ENCODE measurements at places on chromosomes 5 and 9.

DNA sequence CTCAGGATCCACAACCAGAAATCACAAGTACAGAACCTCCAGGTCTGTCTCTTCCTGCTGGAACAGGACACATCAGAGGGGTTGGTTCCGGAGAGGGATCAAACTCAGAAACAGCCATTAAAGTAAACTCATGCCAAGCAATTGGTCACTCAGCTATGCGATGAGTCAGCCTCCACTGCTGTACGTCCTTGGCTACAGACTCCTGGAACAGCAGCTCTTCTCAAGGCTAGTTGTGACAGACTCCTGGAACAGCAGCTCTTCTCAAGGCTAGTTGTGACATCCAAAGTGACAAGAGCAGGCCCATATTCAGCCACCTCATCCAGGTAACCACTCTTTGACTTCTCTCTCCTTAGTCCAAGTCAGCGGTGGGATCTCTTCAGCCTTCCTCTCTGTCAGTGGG lies at the start of gene SPINK13:
Gene SPINK13, plus strand, starts transcription at position 229 of the 400 bp plus-strand sequence. CDS start 1,279 bp downstream, outside the sequence.
- no peak for DNase-seq

GRCh38 chr9:38125889-38126288 lies 56.9 kb upstream of the SHB start:
- no peak for DNase-seq

- peak; percentile 66 for DNase-seq
Observed at GRCh38 chr5:18393565-18394442, 759.5 kb downstream of the TAF11L14 start.

GRCh38 chr5:156913355-156913718 lies 49.7 kb downstream of the TIMD4 start:
- DNase-seq: no peak

- DNase-seq: no peak
Observed at GRCh38 chr5:180498378-180498777, 4.2 kb downstream of the CNOT6 start.

Measured in activated T-cell treated with anti-CD3 and anti-CD28 coated beads, Interleukin-2, amount 50 U/mL, for 48 hours (primary cell).